ENCODE measurements at places on chromosomes 13 and 19. TPM values are rescaled to one million over a fixed set of nuclear protein-coding genes. Genes with fewer than 3 reads are reported as not detected.

TNNI3 gene
- not detected for total RNA-seq

LRRC63 gene
- total RNA-seq, result 0.22 TPM

CCDC106 gene
- total RNA-seq, result 2.5 TPM

ADM5 gene
- total RNA-seq, result 0.66 TPM

LRRC8E gene
- total RNA-seq, result 10.7 TPM

RNF225 gene
- not detected for total RNA-seq

NRTN gene
- total RNA-seq, result not detected

OLFM2 gene
- total RNA-seq, result 0.11 TPM

DMPK gene
- 21.7 TPM for total RNA-seq

CD177 gene
- total RNA-seq, result 0.25 TPM

ZNF880 gene
- total RNA-seq, result 28.4 TPM

Data from uterine smooth muscle cell (primary cell).